ENCODE measurements at places on chromosomes 5 and 9. TPM values are rescaled to one million over a fixed set of nuclear protein-coding genes. Genes with fewer than 3 reads are reported as not detected.

GRCh38 chr5:151947931-151948608 lies 23.4 kb upstream of the GLRA1 start:
- H3K27ac ChIP-seq = no peak overlapping the region
- H3K4me1 ChIP-seq = no peaks in the 10 kb centered on the region
- no peaks in the 10 kb centered on the region for H3K27me3 ChIP-seq
- H3K4me3 ChIP-seq = no peak overlapping the region
- DNase-seq = no peak
- no peaks in the 10 kb centered on the region for H3K36me3 ChIP-seq

- H3K27me3 ChIP-seq = no peaks in the 10 kb centered on the region
- H3K4me1 ChIP-seq = no peaks in the 10 kb centered on the region
- no peak overlapping the region for H3K4me3 ChIP-seq
- H3K36me3 ChIP-seq = no peaks in the 10 kb centered on the region
- no peak for DNase-seq
Observed at GRCh38 chr5:135568246-135568645, 10.5 kb downstream of the CXCL14 start.

Gene DAB2IP
- polyA plus RNA-seq = 13.4 TPM

Gene GZMA
- not detected for polyA plus RNA-seq

Gene SLC2A8
- 6.3 TPM for polyA plus RNA-seq

All from fibroblast of lung (primary cell).